T47D (cell line): ENCODE measurements at places on chromosomes 3 and 15.

GRCh38 chr3:71264840-71265239 lies 318.7 kb downstream of the FOXP1 start:
- DNase-seq: no peak

DNA sequence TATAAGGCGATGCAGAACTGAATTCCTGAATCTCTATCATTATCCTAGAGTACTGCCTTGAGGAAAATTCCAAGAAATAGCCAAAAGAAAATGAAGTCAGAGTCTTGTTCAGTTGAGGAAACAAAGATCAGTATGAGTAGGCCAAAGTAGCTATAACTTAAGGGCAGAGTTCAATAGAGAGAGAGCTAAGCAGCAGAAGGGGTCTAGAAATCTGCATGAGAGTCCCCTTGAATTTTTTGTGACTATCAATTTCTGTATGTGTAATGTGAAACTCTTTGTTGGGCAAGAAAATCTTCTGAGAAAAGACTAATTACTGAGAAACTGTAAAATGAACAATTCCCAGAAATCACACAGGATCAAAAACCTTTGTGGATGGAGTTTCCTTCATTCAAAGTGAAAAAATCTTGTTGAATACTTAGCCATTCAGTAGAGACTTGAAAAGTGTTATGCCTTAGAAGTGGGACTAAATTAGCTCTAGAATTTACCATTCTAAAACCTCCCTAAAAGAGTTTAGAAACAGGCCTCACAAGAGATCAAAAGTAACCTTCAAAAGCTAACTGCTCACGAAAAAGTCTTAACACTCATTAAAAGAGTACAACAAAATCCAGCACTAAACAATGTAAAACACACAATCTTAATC lies 43.1 kb upstream of the FNDC3B start:
- no peak for DNase-seq

DNA sequence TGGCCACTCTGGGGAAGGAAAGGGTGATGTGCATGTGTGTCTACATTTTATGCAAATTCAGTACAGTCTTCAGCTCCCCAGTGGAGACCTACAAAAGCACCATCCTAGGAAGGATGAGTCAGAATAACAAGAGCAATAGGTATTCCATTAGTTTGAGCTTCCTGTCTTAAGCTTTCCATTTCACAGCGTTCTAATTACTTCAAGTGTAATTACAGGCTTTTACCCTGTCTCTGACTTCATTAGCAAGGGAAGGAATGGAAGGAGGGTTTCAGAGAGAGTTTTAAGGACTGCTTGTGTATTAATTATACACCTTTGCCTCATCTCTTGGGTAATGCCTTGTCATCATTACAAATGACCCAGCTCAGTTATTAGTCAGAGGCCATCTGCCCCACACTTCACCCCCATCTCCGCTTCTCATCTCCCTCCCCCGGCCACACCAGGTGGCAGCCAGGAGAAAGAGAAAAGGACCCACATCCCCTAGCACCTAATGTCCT lies 202.8 kb upstream of the MRPL3 start:
- no peak for DNase-seq

DNA sequence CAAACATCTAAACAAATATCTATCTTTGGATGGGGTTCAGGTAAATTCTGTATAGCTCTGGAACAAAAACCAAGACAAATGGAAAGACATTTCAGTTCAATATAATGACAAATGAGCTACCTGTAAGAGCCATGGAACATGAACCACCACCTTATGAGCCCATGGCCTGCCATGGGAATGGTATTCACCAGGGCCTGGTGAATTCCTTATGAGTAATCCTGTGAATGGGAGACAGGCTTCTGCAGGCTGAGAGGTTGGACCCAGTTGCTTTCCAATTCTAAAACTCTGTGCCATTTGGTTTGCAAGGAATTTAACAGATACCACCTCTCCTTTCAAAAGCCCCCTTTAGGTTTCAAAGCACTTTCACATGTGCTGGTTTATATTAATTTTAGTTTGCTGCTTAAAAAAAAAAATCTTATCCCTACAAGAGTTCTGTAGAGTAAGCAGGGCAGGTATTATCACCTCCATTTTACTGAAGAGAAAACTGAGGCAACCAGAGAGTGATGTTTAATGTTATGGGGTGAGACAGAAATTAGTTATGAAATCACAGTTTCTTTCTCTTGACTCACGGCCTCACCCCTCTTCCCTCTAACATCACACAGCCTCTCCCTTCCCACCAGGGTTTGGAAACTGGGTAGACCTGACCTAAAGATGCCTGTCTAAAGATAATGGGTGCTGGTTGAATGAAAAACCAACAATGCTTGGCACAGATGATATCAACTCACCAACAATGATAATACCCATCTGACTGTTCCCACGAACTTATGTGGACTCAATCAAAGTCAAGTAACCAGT lies 397.6 kb upstream of the WNT5A start:
- no peak for DNase-seq

DNA sequence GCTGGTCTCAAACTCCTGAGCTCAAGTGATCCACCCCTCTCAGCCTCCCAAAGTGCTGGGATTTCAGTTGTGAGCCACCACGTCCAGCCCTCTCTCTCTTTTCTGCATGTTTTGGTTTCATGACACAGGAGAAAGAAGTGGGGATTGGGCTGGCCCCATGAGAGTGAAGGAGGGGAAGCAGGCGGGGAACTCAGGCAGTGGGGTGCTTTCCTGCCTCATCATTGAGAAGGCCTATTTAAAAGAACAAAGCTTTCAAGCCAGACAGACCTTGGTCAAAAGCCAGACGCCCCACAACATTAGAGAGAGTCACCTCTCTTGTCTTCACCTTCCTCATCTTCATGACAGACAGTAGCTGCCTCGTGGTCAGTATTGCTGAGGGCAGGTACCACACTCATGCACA lies 15.9 kb downstream of the PSTPIP1 start:
- no peak for DNase-seq

DNA sequence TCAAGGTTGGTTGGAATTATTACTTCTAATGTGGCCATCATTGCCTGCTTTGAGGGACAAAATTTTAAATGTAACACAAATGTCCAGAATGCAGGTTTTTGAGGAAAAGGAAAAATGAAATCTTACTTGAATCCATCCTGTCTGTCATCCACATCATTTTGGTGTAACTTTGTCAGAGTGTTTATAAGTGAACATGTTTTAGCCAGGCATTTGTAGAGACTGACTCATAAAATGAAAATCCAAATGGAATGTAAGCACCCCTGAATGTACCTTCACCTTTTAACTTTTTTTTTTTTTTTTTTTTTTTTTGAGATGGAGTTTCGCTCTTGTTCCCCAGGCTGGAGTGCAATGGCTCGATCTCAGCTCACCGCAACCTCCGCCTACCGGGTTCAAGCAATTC lies 141.8 kb upstream of the BNIP2 start:
- DNase-seq: no peak

DNA sequence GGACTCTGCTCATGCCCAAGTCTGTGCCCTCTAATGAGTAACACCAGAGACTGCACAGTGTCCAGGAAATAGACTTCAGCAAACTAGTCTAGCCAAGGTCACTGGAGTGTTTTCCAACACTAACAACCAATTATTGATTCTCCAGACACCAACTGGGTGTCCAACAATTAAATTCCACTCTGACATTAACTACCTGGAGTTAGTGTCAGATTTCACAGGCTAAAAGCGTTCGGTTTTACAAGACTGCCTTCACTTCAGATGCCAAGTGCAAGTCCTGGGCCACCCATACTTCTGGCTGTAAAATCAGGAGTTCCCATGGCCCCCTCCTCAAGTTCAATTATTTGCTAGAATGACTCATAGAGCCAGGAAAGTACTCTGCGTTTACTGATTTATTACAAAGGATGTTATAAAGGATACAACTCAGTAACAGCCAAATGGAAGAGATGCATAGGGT lies 20.8 kb upstream of the CFAP161 start:
- no peak for DNase-seq
